ENCODE measurements at places on chromosomes 3 and 15.

DNA sequence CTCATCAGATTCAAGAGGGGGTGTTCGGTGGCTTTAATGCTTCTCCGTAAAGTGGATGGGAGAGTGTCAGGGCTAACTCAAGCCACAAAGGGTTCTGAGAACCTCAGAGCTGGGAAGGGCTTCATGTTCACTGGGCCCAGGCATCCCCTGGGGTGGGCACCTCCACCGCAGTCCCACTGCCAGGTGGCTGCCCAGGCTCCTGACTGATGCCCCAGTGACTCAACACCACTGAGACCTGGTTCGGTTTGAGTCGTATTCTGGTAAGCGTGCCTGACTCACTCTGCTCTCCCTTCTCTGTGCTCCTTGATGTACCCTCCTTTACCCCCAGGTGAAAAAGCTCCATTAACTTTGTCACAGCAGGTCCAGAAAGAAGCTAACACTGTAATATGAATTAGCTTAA is 304.6 kb downstream of the RPLP1 start:
- DNase-seq, result no peak

DNA sequence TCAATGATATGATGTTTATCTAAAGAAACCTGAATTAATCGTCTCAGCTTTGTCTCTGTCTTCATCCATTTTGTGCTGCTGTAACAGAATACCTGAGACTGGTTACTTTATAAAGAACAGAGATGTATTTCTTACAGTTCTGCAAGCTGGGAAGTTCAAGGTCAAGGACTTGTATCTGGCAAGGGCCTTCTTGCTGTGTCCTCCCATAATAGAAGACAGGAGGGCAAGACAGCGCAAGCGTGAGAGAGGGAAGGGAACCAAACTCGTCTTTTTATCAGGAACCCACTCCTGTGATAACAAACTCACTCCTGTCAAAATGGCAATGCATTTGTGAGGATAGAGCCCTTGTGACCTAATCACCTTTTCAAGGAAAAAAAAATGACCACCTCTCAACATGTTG is 131.5 kb downstream of the GHSR start:
- DNase-seq, result no peak

DNA sequence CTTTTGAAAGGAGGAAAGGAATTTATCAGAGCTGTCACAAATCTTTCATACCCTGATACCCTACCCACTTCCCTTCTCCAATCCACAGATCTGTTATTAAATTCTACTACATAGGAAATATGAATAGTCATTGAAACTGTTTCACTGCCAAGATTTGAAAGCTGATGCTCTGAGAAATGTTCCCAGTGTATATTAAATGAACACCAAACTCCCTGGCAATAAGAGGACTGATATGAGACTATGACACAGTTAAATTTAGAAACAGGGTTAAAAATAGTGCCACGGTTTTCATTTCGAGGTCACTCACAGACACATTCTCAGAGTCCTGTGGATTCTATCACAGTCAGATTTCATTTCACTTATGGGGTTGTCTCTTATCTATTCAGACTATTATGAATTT is 27.2 kb upstream of the GBE1 start:
- no peak for DNase-seq

GRCh38 chr15:31266712-31267111 is 59.9 kb upstream of the KLF13 start:
- no peak for DNase-seq

DNA sequence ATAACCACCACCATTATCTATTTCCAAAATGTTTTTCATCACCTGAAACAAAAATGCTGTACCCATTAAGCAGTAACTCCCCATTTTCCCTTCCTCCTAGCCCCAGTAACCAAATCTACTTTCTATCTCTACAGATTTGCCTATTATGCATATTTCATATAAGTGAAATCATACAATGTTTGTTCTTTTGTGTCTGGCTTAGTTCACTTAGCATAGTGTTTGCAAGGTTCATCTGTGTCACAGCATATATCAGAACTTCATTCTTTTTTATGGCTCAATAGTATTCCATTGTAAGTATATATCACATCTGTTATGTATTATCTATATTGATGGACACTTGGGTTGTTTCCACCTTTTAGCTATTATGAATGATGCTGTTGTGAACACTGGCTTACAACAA is 16.7 kb upstream of the GMPPB start:
- no peak for DNase-seq

DNA sequence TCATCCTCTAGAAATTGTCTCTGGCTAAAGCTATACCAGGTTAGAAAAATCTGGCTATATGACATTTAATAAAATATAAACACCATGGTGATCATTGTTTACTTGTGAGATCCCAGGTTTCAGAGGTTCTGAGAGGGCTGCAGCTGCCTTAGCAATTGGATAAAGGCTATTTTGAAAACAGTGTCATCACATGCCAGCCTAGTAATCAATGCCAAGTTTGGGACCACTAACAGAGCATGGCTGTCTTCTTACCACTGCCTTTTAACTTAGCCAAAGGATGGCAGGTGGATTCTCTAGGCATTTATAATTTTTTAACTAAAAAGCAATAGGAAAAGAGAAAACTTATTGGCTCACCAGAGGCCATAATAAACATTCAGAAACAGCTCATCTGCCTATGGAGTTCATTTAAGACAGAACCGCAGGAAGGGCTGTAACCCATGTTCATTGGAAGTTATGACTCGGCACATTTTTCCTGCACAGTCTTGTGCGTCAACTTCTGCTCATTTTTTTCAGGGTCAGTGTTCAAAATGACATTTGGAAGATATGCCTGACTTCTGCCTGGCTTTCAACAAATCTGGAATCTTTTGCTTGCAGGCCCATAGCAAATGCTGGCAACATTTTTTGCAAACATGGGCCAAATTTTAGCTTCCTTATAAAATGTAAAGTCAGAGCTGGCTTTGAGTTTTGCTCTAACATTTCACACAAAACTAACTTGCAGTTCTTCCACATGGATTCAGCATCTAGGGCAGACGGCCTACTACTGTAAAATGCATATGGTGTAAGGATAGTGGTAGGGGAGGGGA is 476.0 kb upstream of the TBL1XR1 start:
- DNase-seq, result no peak
